Activated naive CD4-positive, alpha-beta T cell treated with anti-CD3 and anti-CD28 coated beads, Interleukin-2, amount 50 U/mL, for 72 hours (primary cell): ENCODE measurements at places on chromosomes 13 and 19.

DNA sequence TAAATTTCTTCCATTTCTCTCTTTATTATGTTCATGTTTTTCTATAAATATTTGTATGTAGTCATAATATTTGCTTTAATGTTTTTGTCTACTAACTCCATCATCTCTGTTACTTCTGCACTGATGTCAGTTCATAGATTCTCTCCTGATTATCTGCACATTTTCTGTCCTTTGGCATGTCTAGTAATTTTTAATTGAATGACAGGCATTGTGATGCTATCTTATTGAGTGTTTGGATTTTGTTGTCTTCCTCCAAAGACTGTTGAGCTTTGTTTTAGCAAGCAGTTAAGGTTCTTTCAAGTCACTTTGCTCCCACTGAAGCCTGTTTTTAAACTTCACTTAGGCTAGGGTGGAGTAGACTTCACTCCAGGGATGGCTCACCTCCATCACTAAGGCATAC lies 276.8 kb downstream of the DLEU7 start:
- no peak for DNase-seq

DNA sequence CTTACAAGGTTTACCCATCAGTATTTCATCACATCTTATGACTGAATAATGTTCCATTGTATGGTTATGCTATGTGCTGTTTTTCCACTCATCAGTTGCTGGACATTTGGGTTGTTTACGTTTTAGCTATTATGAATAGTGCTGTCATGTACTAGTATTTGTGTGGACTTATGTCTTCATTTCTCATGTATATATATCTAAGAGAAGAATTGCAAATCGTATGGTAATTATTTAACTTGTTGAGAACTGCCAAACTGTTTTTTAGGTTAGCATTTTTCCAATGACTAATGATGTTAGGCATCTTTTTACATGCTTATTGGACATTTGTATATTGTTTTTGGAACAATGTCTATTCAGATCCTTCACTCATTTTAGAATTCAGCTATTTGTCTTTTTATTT lies 368.3 kb downstream of the LMO7 start:
- no peak for DNase-seq

DNA sequence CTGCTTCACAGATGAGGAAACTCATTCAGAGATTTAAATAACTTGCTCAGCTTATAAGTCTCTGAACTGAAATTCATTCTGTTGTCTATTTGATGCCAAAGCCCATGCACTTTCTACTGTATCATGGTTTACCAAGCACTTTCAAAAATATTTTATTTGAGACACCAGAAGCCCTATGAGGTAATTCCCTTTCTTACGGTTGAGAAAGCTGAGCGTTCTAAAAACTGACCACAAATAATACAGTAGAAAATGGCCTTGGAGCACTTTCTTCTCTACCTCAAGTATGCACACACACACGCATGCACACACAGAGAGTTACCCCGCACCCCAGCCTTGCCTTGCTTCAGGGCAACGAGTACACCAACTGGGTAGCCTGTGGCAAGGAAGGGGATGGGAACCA lies 228.5 kb downstream of the RFC3 start:
- no peak for DNase-seq

DNA sequence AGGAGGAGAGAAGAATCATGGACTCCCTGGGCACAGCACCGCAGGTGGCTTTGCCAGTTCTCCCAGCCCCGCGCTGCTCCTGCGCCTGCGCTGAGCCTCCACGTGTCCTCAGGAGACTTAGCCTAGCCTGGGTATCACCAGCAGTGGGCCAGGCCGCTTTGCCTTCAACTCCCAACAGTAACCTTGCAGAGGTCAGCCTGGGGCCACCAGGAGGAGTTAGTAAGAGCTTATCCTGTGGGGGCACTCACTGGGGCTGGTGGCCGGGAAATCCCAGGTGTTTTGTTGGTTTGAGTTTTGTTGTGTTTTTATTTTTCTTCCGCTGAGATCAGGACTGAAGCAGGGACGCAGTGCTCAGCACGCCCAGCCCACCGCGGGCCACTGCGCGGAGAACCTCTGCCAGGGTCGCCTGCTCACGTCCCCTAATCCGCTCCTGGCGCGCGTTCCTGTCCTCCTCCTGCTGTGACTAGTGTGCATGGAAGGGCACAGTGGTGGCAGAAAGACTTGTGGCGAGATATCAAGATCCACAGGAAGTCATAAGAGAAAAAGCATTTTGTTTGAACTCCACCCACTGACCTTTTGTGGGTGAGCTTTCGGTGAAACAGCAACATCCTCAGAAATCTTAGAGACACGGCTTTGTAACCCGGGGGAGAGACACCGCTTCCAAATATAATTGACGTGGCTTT lies 207.4 kb upstream of the RFC3 start:
- peak; percentile 67 for DNase-seq

DNA sequence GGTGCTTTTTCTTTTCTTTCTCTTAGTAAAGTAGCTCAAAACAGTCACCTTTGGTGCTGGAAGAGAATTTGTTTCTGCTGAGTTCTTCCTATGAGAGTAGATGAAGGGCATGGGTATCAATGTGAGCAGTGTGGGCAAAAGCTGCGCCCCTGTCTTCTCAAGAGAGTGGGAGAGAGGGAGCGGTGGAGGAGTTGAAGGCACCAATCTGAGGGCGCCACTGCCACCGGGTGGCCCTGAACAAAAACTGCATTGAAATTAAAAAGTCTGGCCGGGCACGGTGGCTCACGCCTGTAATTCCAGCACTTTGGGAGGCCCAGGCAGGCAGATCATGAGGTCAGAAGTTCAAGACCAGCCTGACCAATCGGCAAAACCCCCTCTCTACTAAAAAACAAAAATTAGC lies 28.7 kb upstream of the EPHX3 start:
- DNase-seq: no peak

- no peak for DNase-seq
These were observed 323.3 kb upstream of the ZNF507 start for GRCh38 chr19:32022044-32022640.

GRCh38 chr13:75258159-75258782 lies 223.7 kb downstream of the TBC1D4 start:
- no peak for DNase-seq

DNA sequence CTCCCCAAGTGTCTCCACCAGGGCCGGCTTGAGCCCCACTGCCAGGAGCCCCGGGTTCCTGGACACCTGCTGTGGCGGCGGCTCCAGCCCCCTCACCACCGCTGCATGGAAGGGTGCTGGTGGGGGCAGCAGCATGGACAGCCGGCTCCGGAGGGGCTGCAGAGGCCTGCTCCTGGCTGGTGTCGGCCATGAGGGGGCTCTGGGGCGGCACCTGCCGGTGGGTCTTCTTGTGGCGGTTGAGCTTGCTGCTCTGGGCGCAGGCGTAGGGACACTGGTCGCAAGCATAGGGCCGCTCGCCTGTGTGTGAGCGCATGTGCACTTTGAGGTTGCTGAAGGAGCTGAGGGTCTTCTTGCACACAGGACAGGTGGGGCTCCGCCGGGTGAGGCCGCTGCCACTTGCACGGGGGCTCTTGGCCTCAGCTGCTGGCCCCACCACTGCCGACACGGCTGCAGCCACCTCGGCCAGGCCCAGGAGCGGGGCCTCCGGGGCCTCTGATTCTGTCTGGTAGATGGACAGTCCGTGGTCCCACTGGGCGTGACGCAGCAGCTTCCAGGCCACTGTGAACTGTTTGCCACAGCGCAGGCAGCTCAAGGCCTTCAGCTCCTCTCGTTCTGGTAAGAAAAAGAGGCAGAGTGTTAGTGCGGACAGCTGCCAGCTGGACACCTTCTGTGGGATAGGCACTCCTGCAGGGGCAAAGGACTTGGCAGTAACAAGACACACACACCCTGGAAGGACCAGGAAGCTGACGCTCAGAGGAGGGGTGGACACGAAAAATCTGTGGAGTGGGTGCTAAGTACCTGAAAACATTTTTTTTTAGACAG lies 4.1 kb downstream of the ZNF296 start:
- no peak for DNase-seq

DNA sequence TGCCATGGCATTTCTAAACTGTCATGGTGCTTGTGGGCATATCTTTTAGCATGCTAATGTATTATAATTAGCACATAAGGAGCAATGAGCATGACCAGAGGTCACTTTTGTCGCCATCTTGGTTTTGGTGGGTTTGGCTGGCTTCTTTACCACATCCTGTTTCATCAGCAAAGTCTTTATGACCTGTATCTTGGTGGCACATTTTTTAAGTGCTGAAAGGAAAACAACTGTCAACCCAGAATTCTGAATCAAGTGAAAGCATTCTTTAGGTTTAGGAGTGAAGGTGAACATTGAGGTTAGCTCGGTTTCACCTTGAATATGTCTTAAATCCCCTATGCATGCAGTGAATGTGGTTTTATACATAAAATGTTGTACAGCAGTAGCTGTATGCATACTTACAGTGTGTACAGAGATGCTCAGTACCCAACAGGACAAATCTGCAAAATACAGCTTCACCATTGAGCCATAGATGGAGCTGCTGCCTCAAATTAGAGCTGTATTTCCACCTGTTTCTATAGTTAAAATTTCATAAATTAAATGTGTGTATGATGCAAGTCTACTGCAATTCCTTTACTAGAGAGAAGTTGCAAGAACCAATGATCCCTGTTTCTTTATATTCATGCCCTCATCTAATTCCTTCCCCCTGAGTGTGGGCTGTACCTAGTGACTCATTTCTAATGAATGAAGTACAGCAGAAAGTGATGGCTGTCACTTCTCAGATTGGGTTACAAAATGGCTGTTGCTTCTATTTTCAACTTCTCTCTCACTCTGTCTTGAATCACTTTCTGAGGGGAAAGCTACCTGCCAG lies 25.2 kb upstream of the IGSF23 start:
- peak; percentile 58 for DNase-seq

GRCh38 chr13:54750521-54750920 lies 1721.9 kb downstream of the OLFM4 start:
- DNase-seq: no peak
